ENCODE measurements at places on chromosomes 12 and 14.
A peak's percentile ranks its signal among the peaks of the same experiment; 100 is the strongest.

- peak; percentile 75 for DNase-seq
Observed at GRCh38 chr14:23567186-23568020, at the start of gene AP1G2. Gene AP1G2, minus strand, starts transcription at chr14:23567791. Its CDS starts 477 bp downstream, at chr14:23567314.

GRCh38 chr12:48263617-48264016 is 60.5 kb upstream of the OR10AD1 start:
- DNase-seq, result no peak

DNA sequence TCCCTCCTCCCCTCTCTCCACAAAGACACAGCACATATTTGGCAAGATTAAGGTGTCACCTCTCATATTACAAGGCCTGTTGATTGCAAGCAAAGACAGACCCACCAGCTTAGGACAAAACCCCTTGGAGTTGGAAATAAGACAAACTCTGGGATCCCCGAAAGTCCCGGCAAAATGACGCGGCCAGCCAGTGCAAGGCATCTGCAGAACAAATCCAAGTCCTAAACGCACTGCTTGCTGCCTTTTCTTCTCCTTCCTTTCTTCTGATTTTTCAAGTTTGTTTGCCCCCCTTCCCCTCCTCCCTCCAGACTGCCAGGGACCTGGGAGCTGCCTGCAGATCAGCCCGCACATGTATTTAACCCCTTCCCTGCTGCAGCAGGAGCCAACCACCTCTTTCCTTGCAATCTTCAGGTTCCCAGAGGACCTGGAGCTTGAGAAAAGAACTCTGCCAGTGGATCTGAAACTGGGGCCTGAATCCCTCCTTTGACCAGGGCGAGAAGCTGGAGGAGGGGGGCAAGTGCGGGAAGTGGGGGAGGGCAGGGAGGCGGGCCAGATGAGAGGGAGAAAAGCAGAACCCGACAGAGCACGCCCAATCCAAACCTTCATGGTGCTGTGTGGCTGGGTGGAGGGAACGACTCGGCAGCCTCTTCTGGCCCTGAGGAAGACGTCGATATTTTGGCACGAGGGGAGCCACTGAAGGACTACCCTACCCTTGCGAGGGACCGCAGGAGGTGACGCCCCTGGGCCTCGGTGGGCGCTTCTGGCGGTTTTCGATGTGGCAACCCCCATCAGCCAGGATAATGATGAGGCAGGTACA is 2.0 kb upstream of the NTF3 start:
- no peak for DNase-seq

- DNase-seq, result no peak
Observed at GRCh38 chr12:60501124-60501729, 905.4 kb downstream of the SLC16A7 start.

DNA sequence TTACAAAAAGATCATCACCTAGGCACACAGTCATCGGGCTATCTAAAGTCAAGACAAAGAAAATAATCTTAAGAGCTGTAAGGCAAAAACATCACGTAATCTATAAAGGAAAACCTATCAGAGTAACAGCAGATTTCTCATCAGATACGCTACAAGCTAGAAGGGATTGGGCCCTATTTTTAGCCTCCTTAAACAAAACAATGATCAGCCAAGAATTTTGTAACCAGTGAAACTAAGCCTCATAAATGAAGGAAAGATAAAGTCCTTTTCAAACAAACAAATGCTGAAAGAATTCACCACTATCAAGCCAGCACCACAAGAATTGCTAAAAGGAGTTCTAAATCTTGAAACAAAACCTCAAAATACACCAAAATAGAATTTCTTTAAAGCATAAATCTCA is 191.6 kb upstream of the BMP4 start:
- no peak for DNase-seq

DNA sequence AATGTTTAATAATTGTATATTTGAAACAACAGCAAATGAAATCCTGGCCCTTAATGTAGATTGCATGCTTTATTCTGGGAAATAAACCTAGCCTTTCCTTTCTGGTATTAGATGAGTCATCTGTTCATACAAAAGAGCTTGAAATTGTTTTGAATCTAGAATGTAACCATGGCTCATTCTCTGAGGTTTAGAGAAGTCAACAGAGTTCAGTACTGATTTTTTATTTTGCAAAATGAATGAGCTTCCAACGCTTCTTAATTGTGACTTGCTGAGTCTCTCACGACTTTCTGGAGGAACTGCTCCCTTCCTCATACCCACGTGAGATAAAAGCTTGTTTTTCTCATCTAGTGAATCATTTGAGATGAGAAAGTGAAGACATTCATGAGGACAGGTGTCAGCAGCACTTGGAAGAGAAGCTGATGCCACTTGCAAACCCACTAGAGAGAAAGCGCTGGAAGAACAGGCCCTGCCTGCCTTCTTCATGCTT is 509.6 kb downstream of the VRK1 start:
- DNase-seq, result no peak

DNA sequence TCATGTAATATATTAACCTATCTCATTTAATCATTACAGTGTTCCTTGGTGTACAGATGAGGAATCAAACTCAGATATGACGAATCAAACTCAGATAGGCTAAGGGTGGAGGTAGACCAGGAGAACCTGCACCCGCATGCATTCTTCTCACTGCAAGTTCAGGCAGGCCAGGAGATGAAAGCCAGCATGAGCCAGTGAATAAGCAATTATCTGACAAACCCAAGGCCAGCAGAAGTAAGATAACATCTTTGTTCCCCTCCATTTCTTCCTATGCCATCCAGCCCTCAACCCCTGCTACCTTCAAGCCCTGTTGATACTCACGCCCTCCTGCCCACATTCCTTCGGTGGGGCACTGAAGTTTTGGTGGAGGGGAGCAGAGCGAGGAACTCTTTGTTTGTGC is 152.2 kb downstream of the ETV6 start:
- DNase-seq, result no peak

DNA sequence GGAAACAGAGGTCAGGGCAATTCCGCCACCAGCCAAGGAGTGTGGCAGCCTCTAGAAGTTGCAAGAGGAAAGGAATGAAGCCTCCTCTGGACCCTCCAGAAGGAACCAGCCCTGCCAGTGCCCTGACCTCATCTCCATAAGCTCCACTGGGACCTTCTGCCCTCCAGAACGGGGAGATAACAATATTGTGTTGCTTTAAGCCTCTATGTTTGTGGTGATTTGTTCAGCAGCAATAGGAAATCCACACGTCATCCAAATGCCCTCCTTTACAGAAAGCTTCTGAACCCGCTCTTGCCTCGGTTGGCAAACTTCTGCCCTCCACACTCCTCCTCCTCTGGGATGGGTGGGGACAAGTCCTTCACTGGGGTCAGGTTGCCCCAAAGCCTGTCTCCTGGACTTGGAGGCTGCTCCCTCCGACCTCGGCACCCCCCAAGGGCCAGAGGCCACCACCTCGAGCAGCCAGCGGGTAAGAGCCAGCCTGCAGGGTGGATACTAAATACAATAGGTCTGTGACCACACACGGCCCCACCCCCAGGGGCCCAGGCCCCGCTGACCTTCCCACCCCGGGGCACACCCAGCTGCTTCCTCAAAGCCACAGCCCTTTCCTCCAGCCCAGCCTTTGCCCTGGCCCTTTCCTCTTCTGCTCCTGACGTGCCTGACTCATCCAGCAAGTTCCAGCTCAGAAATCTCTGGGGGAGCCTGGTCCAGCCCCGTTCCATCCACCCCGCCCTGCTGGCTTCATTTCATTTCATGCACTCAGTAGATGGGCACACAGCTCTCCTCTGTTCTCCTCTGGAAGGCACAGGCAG is 58.7 kb upstream of the NCOR2 start:
- DNase-seq, result peak; percentile 30

GRCh38 chr14:30710876-30711275 is 88.8 kb downstream of the SCFD1 start:
- DNase-seq, result no peak

GRCh38 chr12:49388682-49389386 is 21.6 kb downstream of the SPATS2 start:
- peak; percentile 42 for DNase-seq

DNA sequence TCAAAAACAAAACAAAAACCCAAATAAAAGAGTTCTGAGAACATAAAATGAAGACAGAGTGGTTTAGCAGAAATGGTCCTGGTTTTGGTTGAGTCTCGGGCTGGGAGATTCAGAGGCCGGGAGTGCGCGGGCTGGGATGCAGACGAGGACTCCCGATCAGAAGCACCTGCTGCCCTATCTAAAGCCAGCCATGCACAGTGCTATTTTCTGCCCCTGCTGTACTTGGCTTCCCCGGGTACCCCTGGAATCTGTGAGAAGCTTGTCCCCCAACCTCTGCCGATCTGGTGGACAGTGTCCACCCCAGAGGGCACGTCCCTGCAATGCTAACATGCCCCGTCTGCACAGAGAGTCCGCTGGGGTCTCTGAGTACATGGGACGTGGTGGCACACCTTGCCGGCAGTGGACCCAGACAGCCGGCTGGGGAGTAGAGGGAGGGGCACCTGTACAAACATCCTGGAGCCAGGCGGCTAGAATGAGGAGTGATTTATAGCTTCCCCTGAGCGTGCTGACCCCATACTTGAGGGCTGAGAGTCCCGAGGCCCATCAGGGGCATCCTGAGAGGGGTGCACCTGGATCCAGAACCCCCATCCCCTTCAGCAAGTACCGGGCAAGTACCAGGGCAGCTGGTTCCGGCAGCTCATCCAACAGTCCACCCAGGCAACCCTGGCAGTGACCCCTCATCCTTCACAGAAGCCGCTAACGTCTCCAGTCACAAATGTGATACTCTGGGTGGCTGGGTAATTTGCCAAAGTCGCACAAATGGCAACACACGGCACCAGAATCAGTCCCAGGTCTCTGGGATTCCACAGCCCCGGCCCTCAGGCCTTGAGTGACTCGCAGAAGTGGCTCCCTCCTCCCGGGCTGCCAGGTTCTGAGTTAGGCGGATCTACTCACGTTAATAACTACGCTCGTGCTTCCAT is 37.1 kb downstream of the CHGA start:
- DNase-seq, result no peak

DNA sequence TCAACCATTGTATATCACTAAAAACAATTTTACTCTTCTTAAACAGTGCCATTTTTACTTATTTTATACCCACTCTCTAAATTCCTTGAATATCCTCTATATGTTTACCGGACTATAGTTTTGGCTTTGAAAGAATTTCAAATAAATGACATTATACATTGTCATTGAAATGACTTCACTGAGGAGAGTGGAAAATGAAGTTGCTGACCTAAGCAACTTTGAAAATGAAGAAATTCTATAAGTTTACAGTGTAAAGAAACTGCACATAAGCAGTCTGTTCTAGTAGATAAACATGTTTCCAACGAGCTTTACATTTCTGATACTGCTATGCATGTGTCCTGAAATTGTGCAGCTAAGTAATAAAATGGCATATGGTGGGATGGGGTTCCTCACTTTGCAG is 1094.0 kb downstream of the TMEM121 start:
- no peak for DNase-seq

DNA sequence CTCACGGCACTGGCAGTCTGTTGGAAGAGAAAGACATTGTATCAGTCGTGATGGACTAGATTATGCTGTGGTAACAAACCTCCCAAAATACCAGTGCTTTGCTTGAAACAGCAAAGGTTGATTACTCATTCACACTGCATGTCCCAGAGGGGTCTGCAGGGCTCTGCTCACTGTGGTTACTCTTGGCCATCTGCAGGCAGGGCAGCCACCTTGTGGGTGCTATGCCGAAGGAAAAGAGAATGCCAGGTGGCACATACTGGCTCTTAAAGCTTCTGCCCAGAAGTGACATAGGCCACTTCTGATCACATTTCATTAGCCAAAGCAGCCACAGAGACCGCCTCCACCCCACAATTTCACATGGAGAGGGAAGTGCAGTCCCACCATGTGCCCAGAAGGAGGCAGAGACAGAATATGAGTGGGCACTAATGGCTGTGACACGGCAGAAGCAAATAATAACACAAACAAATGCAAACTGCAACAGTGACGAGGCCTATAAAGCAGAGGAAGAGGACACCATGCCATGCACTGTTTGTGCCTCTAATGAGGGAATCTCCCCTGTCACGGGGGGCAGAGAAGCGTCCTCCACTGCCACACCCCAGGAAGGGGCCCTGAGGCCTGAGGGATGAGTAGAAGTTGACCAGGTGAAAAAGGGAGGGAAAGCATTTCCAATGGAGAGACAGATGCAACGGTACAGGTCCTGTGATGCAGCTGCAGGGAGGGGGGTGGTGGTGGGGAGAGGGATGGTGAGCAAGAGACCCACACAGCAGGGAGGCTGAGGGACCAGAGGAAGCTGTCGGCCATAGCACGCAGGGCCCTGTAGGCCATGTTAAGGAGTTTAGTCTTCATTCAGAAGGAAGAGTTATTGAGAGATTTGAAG is 51.7 kb upstream of the KICS2 start:
- DNase-seq, result no peak

DNA sequence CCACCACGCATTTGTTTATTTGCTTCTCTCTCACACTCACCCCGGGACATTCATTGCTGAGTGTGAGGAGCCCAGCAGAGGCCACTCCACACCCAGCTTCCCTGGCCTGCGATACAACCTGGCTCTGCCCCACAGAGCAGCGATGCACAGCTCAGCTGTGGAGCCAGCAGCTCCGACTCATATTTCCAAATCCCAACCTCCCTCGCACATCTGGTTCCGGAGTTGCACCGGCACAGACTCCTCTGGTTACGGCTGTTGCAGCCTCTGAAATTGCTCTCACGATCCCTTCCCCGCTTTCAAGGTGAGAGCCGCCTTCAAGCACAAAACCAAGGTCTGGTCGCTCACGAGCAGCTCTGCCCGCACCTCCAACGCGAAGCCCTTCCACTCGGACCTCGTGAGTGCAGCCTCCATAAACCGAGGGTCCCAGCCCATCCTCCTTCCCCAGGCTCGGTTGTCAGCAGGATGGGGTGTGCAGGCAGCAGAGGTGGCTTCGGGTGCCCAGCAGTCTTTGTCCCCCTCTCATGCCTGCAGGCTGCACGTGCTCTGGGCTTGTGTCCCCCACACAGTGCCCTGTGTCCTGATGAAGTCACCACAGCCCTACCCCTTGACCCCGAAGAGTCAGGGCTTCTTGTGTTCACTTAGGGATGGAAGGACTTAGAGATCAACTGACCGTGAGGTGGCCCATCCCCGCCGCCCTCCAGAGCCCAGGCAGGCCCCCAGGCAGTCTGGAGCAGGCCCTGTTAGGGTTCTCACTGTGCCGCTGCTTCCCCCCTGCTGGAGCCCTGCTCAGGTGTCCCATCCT is 184.3 kb downstream of the ADGRD1 start:
- no peak for DNase-seq

GRCh38 chr14:102472791-102473150 is 36.8 kb downstream of the ANKRD9 start:
- no peak for DNase-seq

GRCh38 chr12:92035477-92035876 is 110.2 kb downstream of the BTG1 start:
- no peak for DNase-seq

DNA sequence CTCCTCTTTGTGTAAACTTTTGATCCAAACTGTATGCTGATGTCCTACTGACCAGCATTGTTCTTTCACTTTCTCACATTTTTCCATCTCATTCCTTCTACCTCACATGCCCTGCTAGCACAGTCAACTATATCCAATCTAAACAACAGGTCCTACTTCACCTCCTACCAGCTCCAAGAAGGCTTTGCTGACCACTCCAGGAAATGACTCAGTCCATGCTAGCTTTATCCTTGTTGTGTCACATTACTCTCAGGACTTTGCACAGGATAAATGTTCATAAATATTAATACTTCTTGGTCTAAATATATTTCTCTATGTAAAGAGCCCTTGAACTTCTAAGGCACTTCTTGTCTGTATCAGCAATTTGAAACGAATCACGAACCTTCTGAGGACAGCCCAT is 64.9 kb upstream of the PCED1B start:
- DNase-seq, result no peak

- DNase-seq, result no peak
Observed at GRCh38 chr12:109552971-109553370, 20.3 kb downstream of the MMAB start.

GRCh38 chr12:132623072-132623869 is 4.7 kb downstream of the P2RX2 start:
- no peak for DNase-seq

Data from bone marrow (tissue), 2 donors.